Kidney (tissue), 22 donors: ENCODE measurements at places on chromosomes 6 and 20. TPM values are rescaled to one million over a fixed set of nuclear protein-coding genes. Genes with fewer than 3 reads are reported as not detected.

GRCh38 chr20:2751878-2752566 lies 48.4 kb downstream of the CPXM1 start:
- H3K27ac ChIP-seq = no peak overlapping the region
- H3K27me3 ChIP-seq = peaks cover 18% of the 10 kb centered on the region
- H3K4me3 ChIP-seq = no peak overlapping the region
- no peaks in the 10 kb centered on the region for H3K36me3 ChIP-seq
- peak; percentile 22 for DNase-seq
- H3K4me1 ChIP-seq = peaks cover 4% of the 10 kb centered on the region

DNA sequence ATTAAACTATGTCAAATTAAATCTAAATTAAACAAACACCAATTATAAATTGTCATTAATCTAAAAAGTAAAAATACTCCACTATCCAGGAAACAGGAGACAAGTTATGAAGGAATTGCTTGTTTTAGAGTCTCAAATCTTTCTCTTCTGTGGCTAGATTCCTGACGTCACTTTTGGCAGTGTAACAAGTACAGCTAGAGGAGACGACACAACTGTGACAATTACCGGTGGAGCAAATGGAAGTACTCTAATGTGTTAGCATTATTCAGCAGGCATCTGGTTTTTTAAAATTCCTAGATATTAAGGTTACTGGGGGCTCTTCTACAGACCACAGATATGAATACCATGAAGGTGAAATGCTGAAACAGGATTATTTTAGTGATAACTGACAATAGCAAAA lies 1042.7 kb downstream of the EPHA7 start:
- H3K4me3 ChIP-seq = no peak overlapping the region
- H3K36me3 ChIP-seq = no peaks in the 10 kb centered on the region
- no peaks in the 10 kb centered on the region for H3K27me3 ChIP-seq

- H3K4me3 ChIP-seq = no peak overlapping the region
- no peaks in the 10 kb centered on the region for H3K27me3 ChIP-seq
- H3K4me1 ChIP-seq = no peaks in the 10 kb centered on the region
- H3K36me3 ChIP-seq = no peaks in the 10 kb centered on the region
- no peak for DNase-seq
These were observed 251.1 kb downstream of the FOXC1 start for GRCh38 chr6:1860756-1861348.

The MOG gene
- total RNA-seq = not detected

The BAG2 gene
- total RNA-seq = 3.2 TPM

DNA sequence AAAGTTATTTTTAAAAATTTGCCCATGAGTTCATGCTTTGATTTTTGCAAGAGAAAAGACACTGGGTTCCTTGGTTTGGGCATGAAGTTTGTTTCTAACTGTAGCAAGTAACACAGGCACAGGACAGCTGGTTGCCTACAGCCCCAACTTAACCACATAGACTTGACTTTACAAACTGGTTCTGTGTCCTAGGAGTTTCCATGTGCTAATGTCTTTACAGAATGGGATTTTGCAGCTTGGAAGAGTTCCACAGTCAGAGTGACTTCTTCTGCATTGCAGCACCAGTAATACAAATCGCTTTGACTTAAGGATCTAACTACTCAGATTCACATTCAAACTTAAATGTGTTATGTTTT lies 44.3 kb downstream of the OR2B2 start:
- DNase-seq = no peak
- H3K36me3 ChIP-seq = no peaks in the 10 kb centered on the region
- H3K27ac ChIP-seq = no peak overlapping the region
- no peaks in the 10 kb centered on the region for H3K27me3 ChIP-seq

The RIMS1 gene
- total RNA-seq = 4.5 TPM

- H3K4me3 ChIP-seq = no peak overlapping the region
- H3K27ac ChIP-seq = no peak overlapping the region
- no peaks in the 10 kb centered on the region for H3K27me3 ChIP-seq
- H3K4me1 ChIP-seq = no peaks in the 10 kb centered on the region
- no peak for DNase-seq
- no peaks in the 10 kb centered on the region for H3K36me3 ChIP-seq
These were observed 1005.4 kb downstream of the GRIK2 start for GRCh38 chr6:102398788-102399390.

DNA sequence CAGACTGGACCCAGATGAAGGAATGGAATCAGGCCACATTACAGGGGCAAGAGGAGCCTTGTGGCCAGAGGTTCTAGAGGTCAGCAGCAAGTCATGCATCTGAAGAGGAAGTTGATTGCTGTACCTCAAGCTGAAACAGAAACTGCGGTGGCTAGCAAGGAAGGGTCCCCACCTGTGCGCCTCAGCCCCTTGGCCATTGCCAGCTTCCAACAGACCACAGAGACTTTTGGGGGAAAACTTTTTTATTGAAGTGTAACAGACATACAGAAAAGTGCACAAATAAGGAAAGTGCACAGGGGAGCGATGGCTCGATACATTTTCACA lies 26.8 kb upstream of the SLC9A8 start:
- no peaks in the 10 kb centered on the region for H3K36me3 ChIP-seq

- no peak overlapping the region for H3K27ac ChIP-seq
- no peaks in the 10 kb centered on the region for H3K36me3 ChIP-seq
- no peaks in the 10 kb centered on the region for H3K27me3 ChIP-seq
- DNase-seq = no peak
These were observed 100.3 kb upstream of the MTHFD1L start for GRCh38 chr6:150765067-150765764.

DNA sequence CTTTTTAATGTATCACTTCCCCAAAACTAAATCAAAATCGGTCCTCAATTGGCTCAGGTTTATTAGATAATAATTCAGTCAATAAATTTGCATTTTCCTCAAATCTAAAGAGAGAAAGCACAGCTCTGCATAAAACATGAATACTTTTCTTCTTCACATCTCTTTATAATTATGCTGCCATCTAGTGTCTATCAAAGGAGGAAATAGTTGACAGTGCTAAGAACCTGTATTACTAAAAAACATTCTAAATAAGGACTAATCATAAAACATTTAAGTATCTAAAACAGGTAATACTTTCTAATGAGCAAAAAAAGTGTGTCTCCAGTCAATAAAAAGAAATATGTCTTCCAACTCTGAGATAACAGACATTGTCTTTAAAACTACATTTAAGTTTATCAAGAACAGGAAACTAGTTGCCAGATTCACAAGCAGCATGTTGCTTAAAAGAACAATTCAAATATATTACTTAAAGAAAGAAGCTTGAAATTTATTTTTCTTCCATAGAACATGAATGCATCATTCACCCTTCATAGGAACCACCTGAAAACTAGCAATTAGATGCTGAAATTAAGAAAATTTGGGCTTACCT lies 56.5 kb upstream of the DST start:
- no peak overlapping the region for H3K4me3 ChIP-seq
- DNase-seq = no peak
- no peaks in the 10 kb centered on the region for H3K27me3 ChIP-seq
- H3K4me1 ChIP-seq = no peaks in the 10 kb centered on the region
- H3K36me3 ChIP-seq = no peaks in the 10 kb centered on the region

GRCh38 chr6:136740050-136740974 lies 52.0 kb downstream of the MAP3K5 start:
- no peak for DNase-seq
- peaks cover 18% of the 10 kb centered on the region for H3K4me1 ChIP-seq
- peak overlapping the region; percentile 36 for H3K4me3 ChIP-seq
- peak overlapping the region; percentile 81 for H3K27ac ChIP-seq

DNA sequence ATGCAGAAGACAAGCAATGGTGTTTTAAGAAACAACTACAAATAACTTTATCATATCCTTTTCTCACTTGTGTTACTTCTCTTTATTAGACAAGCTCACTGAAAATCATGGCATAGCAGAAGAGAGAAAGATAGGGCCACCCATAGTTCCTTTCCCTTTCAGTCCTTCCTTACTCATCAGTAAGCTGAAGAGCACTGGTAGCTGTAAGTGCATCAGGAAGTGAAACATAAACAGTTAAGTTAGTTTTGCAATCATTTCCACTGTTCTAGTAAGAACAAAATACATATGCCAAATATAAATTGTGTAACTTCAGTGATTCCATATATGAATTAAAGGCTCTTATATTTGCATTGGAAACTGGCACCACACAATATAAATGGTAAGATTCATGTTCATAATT lies 220.1 kb downstream of the HACE1 start:
- H3K4me1 ChIP-seq = no peaks in the 10 kb centered on the region
- no peaks in the 10 kb centered on the region for H3K27me3 ChIP-seq
- H3K27ac ChIP-seq = no peak overlapping the region
- H3K4me3 ChIP-seq = no peak overlapping the region
- no peak for DNase-seq

GRCh38 chr6:153126218-153126617 lies 4.9 kb downstream of the RGS17 start:
- H3K36me3 ChIP-seq = no peaks in the 10 kb centered on the region
- H3K4me3 ChIP-seq = no peak overlapping the region
- no peak for DNase-seq
- peaks cover 8% of the 10 kb centered on the region for H3K4me1 ChIP-seq
- H3K27ac ChIP-seq = no peak overlapping the region
- H3K27me3 ChIP-seq = peaks cover 12% of the 10 kb centered on the region

The WFDC12 gene
- 1.4 TPM for total RNA-seq

The SLC17A3 gene
- total RNA-seq = 14.0 TPM

- no peaks in the 10 kb centered on the region for H3K27me3 ChIP-seq
- no peaks in the 10 kb centered on the region for H3K4me1 ChIP-seq
- H3K27ac ChIP-seq = no peak overlapping the region
- DNase-seq = no peak
These were observed 219.6 kb upstream of the CHD6 start for GRCh38 chr20:41837669-41838224.

The LRP11 gene
- total RNA-seq = 34.0 TPM

GRCh38 chr6:39050453-39051112 lies 2.0 kb downstream of the GLP1R start:
- H3K4me1 ChIP-seq = no peaks in the 10 kb centered on the region
- H3K27me3 ChIP-seq = peaks cover 7% of the 10 kb centered on the region
- no peak overlapping the region for H3K4me3 ChIP-seq
- H3K27ac ChIP-seq = no peak overlapping the region
- H3K36me3 ChIP-seq = no peaks in the 10 kb centered on the region

The GLP1R gene
- total RNA-seq = 0.22 TPM

DNA sequence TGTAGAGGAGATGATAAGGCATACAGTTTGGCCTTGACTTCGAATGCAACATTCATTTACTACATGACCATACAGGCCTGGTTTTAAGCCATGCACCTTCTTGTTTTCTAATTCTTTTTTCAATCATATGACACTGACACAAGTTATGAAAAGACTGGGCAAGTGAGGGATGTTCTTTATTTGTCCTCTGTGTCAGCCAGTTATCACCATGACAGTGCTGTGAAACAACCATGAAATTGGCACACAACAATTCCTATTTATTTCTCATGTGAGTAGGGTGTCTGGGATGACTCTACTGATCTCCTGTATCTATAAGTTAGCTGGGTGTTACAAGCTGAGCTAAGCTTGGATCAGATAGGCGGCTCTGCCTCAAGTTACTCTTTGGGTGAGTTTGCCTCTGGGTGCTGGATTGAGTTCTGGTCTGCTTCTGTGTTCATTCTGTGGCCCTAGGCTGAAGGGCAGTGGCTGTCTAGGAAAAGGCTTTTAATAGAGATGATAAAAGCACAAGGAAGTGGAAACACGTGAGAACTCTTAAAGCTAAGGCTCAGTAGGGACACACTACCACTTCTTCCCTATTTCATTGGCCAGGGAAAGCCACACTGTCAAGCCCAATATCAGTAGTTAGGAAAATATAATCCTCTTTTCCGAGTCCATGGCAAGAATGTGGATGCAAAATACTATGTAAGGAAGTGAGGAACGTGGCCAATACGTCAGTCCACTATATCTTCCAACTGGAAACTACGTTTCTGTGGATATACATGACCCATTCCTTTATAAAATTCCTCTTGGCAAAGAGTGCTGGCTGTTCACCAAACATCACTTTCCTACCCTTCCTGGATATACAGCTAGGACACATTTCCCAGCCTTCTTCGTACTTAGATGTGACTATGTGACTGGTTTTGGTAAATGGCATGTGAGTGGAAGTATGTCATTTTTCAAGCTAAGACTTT lies 126.2 kb upstream of the RNF24 start:
- no peak for DNase-seq
- no peak overlapping the region for H3K4me3 ChIP-seq
- H3K4me1 ChIP-seq = no peaks in the 10 kb centered on the region
- H3K27me3 ChIP-seq = no peaks in the 10 kb centered on the region
- no peaks in the 10 kb centered on the region for H3K36me3 ChIP-seq

GRCh38 chr6:52666071-52666470 lies 4.8 kb upstream of the TMEM14A start:
- no peaks in the 10 kb centered on the region for H3K36me3 ChIP-seq
- H3K4me3 ChIP-seq = no peak overlapping the region
- H3K27me3 ChIP-seq = no peaks in the 10 kb centered on the region
- H3K27ac ChIP-seq = no peak overlapping the region
- no peak for DNase-seq
- peaks cover 11% of the 10 kb centered on the region for H3K4me1 ChIP-seq

DNA sequence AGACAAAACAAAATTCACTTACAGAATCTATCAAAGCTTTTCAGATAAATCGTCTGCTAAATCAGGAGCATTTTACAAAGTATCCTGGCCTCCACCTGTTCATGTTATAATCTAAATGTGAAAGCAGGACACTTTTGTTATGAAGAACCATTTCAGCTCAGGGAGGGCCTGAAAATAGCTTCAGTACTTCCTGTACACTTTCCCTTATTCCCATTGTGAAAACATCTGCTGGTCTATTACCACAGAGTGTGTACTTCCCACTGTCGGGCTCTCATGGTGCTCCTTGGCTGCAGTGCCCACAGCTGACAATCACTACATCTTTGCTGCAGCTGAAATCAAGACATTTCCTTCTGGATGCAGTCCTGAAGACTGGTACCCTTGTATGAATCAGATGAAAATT lies 128.1 kb downstream of the OPRM1 start:
- H3K27ac ChIP-seq = no peak overlapping the region
- no peak overlapping the region for H3K4me3 ChIP-seq
- no peak for DNase-seq
- H3K4me1 ChIP-seq = peaks cover 5% of the 10 kb centered on the region

DNA sequence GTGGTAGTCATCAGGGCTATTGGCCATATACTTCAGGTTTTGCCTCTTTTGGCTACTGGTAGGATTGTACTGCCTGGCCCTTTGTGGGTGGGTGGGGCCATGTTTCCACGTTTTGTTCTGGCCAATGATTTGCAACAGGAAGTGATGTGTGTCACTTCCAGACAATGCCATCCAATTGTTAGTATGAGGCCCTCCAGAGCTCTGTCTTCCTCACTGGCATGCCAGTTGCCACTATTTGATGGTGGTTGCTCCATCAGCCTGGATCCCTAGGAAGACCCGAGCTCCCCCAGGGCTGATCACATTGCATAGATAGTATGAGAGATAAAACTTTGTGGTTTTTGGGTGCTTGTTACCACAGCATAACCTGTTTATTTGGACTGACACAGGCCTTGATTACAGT lies 7.7 kb upstream of the LRRN4 start:
- DNase-seq = no peak
- H3K4me1 ChIP-seq = no peaks in the 10 kb centered on the region
- H3K27ac ChIP-seq = no peak overlapping the region
- no peaks in the 10 kb centered on the region for H3K36me3 ChIP-seq
- H3K27me3 ChIP-seq = no peaks in the 10 kb centered on the region

GRCh38 chr6:82144852-82145340 lies 102.6 kb downstream of the IBTK start:
- no peak overlapping the region for H3K4me3 ChIP-seq
- no peak for DNase-seq
- H3K36me3 ChIP-seq = no peaks in the 10 kb centered on the region

The TRAPPC3L gene
- not detected for total RNA-seq

GRCh38 chr20:35610833-35611427 lies 4.7 kb upstream of the SPAG4 start:
- no peaks in the 10 kb centered on the region for H3K27me3 ChIP-seq
- H3K4me1 ChIP-seq = peaks cover 4% of the 10 kb centered on the region
- H3K4me3 ChIP-seq = no peak overlapping the region
- H3K27ac ChIP-seq = no peak overlapping the region
- DNase-seq = peak; percentile 28
- H3K36me3 ChIP-seq = no peaks in the 10 kb centered on the region

The DCDC2 gene
- total RNA-seq = 110 TPM
